Stromal cell of bone marrow (primary cell): ENCODE measurements at places on chromosomes 5 and 9.

DNA sequence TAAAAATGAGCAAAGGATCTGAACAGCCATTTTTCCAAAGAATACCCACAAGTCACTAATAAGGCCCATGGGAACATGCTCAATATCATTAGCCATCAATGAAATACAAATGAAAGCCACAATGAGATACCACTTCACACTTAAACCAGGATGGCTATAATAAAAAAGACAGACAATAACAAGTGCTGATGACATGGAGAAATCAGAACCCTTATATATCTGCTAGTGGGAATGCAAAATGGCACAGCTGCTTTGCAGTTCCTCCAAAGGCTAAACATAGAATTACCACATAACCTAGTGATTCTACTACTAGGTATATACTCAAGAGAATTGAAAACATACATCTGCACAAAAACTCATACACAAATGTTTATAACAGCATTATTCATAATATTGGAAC is 83.7 kb downstream of the HOMER1 start:
- DNase-seq = no peak

GRCh38 chr5:103498211-103498610 is 64.4 kb downstream of the NUDT12 start:
- DNase-seq = no peak

GRCh38 chr5:138439477-138440158 is 761 bp downstream of the REEP2 start:
- no peak for DNase-seq

- no peak for DNase-seq
Measured at GRCh38 chr9:105541838-105542237, 16.1 kb upstream of the FKTN start.

DNA sequence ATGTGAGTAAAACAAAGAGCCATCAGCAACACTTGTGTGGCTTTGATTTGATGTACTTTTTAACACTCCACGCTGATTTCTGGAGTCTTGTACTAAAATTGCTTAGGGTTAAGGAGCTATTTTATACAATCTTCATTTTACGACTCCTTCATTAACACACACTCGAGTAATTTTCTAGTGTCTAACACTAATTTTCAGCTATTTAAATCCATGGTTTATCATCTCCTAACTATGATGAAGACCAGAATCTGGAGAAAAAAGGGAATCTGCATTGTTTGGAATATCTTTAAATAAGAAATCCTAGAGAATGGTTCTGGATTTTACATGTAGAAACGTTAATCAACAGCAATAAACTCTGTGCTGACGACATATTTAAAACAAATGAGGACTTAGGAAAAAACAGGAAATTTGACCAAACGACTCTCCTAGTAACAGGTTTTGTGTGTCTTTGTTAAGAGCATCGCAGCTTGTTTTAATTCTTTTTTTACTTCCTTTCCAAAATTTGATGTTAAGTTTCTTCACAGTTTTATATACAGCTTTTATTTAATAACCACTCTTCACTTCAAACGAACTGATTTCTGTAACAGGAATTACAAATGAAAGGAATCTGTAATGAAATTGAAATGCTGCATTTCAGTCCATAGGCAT is 138.5 kb downstream of the AOPEP start:
- no peak for DNase-seq

GRCh38 chr9:8708728-8709127 is 909.1 kb upstream of the DMAC1 start:
- DNase-seq = no peak

DNA sequence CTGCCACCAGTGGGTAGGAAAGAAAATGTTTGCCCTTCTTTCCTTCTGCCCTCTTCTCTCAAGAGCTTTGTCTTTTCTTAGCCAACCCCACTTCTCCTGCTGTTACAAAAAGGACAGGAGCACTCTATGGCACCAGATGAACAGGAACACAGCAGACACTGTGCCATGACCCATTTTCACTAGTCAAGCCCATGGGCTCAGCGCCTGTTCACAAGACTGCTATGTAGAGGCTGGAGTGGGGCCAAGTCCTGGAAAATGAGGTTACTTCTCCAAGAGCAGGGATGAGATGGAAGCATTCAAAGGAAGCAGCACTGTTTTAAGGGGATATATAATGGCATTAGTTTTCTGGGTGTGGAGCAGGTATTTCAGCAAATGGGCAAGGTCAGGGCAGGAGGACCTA is 46.8 kb upstream of the GRAMD2B start:
- no peak for DNase-seq

DNA sequence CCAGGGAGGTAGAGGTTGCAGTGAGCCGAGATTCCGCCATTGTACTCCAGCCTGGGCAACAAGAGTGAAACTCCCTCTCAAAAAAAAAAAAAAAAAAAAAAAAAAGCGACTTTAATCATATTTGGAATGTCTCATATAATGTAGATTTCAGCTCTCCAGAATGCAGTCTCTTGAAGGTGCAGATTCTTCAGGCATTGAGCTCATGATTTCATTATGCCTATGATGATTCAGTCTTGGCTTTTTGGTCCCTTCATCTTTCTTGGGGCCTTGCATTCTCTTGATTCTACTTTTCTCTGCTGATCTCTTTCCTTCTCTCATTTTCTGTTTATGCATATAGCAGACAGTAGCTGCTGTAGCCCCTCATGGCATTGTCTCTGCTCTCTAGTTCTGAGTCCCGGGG is 22.9 kb downstream of the KDM4C start:
- DNase-seq = no peak

DNA sequence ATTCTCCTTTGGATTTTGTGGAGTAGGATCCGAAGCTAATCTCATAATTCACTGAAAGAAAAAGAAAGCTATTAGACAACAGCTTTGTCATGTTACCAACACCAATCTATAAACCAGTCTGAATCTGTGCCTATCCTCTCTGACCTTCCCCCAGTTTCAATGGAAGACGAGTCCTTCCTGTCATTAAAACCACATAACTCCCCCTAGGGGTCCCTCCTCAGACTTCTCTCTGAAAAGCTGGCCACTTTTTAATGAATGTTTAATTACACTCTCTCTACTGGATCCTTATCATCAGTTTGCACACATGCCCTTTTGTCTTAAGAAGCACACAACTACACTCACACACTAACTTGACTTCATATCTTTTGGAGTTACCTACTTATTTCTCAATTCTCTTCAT is 98.0 kb upstream of the TSLP start:
- DNase-seq = no peak
